HuH-7.5 (cell line): ENCODE measurements at places on chromosomes 5 and 9.

- no peak for DNase-seq
These were observed 6.8 kb upstream of the TRIM41 start for GRCh38 chr5:181215997-181216989.

DNA sequence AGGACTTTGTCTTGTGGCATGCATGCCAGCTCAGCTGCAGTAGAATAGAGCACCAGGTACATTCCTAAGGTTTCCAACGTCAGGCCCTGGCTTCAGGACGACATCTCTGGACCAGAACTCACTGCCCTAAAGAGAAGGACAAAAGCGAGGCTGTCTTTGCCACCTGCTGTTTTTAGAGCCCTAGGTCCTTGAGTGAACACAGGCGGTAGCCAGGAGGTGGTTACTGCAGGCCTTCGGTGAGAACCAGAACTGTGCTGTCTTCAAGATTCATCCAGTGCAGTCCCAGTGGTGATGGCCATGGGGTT is 288.9 kb upstream of the CDH18 start:
- DNase-seq: no peak

GRCh38 chr5:102856389-102856777 is 101.3 kb downstream of the PAM start:
- no peak for DNase-seq

GRCh38 chr5:172035049-172035448 is 28.6 kb upstream of the FBXW11 start:
- no peak for DNase-seq

DNA sequence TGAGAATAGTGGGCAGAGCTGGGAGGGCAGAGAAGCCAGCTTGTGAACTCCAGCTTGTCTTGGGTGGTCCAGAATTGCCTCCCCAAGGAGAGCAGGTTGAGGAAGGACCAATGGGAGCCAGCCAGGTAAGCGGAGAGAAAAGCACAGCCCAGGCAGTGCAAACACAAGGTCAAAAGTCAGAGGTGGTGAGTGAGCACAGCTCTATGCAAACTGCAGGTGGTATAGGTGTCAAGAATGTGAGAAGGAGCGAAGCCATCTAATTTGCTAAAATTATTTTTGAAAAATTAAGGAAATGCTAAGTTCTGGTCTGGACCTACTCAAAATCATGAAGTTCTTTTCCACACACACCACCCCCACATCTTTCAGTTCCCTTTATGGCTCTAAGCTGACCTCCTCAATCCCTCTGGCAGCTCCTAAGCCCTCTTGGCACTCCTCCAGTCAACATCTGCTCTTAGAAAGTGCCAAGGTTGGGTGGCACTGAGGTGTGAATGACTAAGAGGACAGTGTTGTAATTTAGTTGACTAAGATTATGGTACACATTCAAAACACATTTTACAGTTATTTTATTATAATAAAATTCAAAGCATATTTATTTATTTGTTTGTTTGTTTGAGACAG is 6.6 kb upstream of the OTULINL start:
- no peak for DNase-seq

GRCh38 chr5:139422307-139422893 is 16.9 kb downstream of the DNAJC18 start:
- DNase-seq: peak; percentile 35

- DNase-seq: no peak
These were observed 6.5 kb downstream of the TBC1D2 start for GRCh38 chr9:98248737-98249474.

GRCh38 chr9:111863636-111864035 is 33.0 kb upstream of the UGCG start:
- DNase-seq: no peak

DNA sequence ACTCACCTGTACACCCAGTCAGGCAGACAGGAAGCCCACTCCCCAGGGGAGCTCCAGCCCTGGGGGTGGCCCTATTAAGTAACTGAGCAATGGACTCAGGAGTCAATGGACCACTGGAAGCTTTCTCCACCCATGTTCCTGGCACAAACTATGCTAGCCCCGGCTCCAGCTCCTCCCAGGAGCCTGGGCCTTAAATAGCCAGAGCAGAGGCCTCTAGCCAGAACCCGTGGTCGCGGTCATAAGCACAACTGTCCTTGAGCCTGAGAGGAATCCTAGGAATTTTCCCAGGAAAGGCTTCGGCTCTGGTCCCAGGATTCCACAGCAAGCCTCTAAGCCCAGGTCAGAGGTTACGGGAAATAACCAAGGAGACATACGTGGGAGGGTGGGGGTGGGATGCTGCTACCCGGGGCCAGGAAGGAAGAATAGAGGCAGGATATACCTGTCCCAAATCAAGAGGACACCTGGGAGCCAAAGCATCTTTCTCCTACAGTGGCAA is 5.5 kb downstream of the SEPTIN8 start:
- DNase-seq: peak; percentile 45

DNA sequence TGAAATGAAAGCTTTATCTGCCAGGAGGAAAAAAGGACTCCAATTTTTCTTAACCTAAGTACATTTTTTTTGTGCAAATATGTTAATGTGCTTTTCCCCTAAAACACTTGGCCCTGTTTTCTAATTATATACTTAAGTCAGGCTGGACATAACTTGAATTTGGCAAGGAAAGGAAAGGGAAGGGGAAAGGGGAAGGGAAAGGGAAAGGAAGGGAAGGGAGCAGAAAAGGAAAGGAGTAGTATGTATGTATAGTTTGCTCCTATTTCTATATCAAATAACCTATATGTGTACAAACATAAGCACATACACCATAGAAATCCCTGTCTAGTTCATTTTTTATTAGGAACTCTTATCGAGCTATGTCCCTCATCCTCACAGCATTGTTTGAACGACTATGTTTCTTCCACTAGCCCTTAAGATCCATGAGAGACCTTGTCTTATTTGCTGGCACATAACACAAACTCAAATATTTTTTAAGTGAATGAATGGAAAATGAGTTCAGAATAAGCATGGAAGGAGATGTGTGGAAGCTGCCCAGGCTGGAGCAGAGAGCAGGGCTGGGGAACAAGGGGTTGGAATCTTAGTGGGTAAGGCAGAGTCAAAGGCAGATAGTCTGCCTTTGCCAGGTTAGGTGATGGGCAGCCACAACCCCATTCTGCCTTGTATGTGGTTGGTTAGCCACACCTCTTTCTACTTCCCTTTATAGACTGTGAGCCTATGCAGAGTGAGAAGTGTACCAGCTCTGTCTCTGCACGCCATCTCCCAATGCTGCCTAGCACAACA is 70.0 kb downstream of the KLHL3 start:
- no peak for DNase-seq

- no peak for DNase-seq
These were observed 59.0 kb downstream of the AOPEP start for GRCh38 chr9:94785215-94786169.

DNA sequence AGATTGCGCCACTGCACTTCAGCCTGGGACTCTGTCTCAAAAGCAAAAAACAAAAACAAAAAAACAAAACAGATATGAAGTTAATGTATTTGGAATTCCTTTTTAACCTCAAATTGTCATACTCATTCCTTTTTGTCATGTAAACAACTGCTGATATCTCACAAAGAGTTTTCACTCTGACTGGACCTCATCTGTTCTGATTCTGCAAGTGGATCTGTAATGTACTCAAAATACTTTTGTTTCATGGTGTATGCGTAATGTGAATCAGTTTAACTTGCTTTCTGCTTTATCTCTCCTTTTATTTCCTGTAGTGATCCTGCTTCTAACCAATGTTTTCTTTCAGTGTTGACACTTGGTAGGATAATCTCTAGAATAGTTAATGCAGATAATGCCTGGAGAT is 106.7 kb downstream of the FOCAD start:
- no peak for DNase-seq

DNA sequence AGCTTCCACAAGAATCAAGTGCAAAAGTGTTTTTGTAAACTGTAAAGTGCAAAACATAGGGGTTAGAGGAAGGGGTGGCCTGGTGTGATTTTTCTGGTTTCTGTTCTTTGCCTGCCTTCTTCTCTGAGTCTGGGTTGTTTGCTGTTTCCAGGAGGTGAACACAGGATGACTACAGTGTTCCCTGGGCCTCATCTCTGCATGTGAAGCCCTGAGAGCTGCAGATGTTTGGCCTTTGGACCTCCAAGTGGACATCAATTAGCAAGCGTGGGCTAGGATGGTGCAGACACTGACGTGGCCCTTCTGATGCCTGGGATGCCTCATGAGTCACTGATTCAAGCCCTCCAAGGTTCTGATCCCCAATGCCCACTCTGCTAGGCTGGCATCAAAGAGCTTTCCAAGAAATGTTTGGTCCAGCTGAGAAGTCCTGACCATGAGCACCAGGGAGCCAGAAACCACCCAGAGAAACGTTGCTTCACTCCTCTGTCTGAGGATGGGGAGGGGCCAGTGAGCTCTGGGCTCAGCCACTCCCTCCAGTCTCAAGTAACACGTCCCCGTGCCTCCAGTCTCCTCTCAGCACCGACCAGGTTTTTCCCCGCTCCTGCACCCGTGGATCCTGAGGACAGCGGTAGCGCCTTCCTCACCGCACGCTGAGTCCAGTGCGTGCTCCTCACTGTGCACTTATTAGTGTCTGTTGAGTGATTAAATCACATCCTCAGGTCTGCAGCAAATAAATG is 7.6 kb downstream of the IL9 start:
- DNase-seq: no peak

DNA sequence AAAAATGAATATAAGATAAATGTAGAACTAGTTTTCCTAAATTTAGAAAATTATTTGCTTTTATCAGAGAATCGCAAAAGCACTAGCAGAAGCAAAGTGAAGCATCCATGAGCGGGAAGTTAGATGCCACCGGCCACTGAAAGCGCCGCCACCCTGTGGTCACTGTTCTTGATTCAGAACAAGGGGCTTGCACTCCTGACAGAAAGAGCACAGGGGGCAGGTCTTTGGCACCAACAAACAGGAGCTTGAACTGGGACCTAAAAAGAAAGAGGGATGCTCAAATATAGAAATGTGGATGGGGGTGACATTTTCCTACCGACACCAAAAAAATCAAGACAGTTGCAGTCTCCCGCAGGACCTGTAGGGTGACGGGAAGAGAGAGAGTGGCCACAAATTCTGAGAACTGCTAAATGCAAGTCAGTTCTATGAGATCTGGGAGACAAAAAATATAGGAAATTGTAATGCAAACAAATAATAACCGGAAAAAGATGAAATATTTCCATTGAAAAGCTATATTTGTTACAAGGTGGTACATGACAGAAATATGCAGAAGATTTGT is 144.3 kb downstream of the CDH12 start:
- no peak for DNase-seq

GRCh38 chr9:110444911-110445310 is 107.2 kb upstream of the TXNDC8 start:
- DNase-seq: no peak

GRCh38 chr9:129007766-129008468 is 20.2 kb downstream of the SH3GLB2 start:
- DNase-seq: no peak

DNA sequence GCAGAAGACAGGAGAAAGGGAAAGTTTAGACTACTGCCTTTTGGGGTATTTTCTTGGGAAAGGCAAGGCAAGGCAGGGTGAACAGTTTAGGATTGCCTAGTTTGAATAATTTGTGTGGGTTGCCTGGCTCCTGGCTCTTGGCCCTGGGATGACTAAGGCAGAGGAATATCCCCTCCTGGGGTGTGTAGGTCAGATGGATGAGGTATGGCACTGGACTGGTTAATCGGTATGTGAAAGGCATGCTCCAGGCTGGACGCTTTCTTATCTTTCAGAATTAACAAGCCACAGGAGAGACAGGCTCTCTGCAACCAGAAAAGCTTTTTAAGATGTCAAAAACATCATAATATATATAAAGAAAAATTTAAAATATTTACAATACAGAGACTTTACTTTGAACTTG is 58.6 kb downstream of the STARD4 start:
- DNase-seq: no peak

- no peak for DNase-seq
These were observed 235.4 kb downstream of the DMRT2 start for GRCh38 chr9:1285526-1285925.

- no peak for DNase-seq
These were observed 191.5 kb downstream of the FBXL7 start for GRCh38 chr5:15691521-15691920.

DNA sequence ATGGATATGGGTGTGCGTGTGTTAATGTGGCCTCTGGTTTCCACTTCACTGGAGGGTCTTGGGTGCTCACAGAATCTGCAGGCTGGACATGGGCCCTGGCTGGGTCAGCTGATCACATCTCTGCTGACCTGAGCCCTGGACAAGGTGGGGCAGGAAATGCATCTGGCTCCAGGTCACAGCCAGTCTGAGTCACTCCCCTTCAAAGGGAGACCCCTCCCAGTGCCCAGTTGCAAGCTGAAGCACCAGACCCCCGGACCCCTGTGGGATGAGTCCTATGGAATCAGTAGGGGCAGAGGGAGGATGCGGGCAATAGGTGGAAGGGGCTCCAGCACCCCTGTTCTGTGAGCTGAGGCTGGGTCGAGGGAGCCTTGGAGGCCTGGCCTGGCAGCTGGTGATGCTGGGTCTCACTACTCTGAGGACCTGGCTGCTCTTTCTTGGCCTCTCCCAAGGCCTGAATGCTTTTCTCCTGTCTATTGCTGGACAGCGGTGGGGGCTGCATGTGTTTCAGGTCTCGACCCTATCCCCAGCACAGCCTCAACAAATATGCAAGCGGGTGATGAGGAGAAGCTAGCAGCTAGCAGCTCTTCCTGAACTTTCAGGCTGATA is 54.5 kb downstream of the PHF2 start:
- DNase-seq: no peak

- no peak for DNase-seq
These were observed 71.3 kb downstream of the GDA start for GRCh38 chr9:72220589-72220988.

- peak; percentile 45 for DNase-seq
These were observed 24.8 kb downstream of the FYB1 start for GRCh38 chr5:39194466-39195136.

DNA sequence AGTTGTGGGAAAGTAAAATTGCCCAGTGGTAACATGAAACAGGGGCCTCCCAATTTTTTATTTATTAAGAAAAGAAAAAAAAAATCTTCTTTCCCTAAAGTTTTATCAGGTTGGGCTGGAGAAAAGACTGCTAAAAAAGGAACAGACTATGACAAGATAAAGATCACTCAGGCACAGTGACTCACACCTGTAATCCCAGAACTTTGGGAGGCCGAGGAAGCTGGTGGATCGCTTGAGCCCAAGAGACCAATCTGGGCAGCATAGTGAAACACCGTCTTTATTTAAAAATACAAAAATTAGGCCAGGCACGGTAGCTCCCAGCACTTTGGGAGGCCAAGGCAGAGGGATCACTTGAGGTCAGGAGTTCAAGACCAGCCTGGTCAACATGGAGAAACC is 312.5 kb downstream of the CETN3 start:
- no peak for DNase-seq

- DNase-seq: no peak
These were observed 234.0 kb upstream of the NMUR2 start for GRCh38 chr5:152638996-152639552.

GRCh38 chr9:33731142-33731541 is 64.2 kb upstream of the PRSS3 start:
- DNase-seq: no peak

GRCh38 chr9:72950875-72951442 is 1.9 kb downstream of the ALDH1A1 start:
- DNase-seq: no peak

DNA sequence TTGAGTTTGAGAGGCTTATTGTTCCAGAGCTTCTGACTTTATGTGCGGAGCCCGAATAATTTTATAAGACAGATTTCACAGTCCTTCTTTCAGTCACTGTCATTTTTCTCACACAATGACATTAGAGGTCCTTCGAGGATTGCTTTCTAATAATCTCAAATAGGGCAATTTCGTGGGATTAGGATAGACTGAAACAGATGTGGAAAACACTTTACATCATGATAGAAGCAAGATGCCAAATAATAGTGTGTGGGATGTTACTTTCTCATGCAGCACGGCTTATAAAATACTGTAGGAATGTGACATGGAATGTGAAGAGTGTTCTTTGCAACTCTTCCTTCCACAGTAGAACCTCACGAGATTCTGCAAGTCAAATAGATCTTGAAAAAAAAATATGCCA is 451.3 kb downstream of the SEMA5A start:
- no peak for DNase-seq
